ENCODE measurements at places on chromosomes 13 and 19.

DNA sequence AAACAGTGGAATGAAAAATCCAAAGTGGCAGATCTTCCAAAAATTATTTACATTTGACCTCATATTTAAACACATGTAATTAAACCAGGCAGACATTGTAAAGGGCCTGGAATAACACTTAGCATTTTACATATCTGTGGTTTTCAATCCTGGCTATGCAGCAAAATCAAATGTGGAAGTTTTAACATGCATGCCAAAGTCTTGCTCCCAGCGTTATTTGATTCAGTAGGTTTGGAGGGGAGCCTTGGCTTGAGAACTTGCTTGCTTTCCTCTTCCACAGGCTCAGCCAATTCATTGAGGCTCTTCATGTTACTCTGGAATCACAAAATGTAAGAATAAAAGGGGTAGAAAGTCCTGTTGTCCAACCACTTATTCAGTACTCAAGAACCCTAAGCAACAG lies 42.5 kb upstream of the INTS6 start:
- no peak for DNase-seq

DNA sequence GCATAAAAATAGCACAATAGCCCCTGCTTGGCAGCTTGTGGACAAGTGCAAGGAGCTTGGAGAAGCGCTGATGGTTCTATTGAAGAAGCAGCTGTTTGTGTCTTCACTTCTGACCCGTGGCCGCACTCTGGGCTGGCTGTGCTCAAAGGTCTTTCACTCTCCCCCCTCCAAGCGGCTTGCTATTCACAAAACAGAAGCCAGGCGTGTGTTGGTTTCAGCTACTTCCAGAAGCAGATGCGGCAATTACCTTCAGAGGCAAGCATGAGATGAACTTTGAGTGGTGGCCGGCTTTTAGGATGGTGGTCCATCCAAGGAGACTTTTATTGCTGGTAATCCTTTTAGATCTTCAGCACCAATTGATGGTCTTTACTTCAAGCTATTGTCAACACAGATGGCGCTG lies 188.5 kb upstream of the ARGLU1 start:
- no peak for DNase-seq

- no peak for DNase-seq
Observed at GRCh38 chr13:21595546-21595822, 8.5 kb downstream of the MICU2 start.

DNA sequence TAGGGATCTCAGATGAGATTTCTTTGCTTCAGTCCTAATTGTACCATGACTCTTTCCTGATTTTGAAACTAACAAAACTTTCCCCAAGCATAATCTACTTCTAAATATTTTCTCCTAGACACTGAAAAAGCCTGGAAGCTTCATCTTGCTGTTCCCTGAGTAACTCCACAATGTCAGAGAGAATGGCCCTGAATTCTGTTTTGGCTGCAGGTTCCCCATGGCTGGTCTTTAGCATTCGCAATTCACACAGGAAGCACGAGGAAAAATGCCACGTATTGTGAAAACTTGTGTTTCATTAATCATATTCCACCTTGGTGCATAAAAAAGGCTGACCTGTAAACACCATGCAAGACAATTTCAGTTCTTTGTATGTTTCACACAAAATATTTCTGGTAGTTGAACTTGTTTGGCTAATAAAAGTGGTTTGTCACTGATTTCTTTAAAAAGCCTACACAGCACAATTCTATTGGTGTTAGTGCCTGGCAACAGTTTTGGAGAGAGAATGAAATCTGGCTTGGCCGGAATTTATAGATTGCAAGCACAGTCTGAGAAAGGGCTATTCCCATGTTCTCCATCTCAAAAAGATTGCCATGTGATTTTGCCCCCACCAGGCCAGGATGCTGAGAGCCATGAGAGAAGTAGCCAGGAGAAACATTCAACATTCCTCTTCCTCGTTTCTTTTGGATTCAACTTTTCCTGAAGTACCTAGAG lies 367.1 kb downstream of the NDFIP2 start:
- DNase-seq, result no peak

Data from CD4-positive, alpha-beta T cell treated with Interferon alpha-2 for 1 hour (primary cell).